Upper lobe of right lung (tissue), 1 donor: ENCODE measurements at places on chromosomes 1 and 21. TPM values are rescaled to one million over a fixed set of nuclear protein-coding genes. Genes with fewer than 3 reads are reported as not detected.

Gene KRTAP19-3
- not detected for total RNA-seq

- no peak for DNase-seq
- H3K4me3 ChIP-seq, result no peak overlapping the region
- H3K4me1 ChIP-seq, result no peaks in the 10 kb centered on the region
- H3K27ac ChIP-seq, result no peak overlapping the region
- no peaks in the 10 kb centered on the region for H3K27me3 ChIP-seq
Observed at GRCh38 chr1:61352845-61353435, 270.6 kb downstream of the NFIA start.

- H3K4me3 ChIP-seq, result no peak overlapping the region
- no peaks in the 10 kb centered on the region for H3K4me1 ChIP-seq
- no peaks in the 10 kb centered on the region for H3K36me3 ChIP-seq
- no peak for DNase-seq
- H3K27me3 ChIP-seq, result no peaks in the 10 kb centered on the region
Observed at GRCh38 chr1:199083680-199084079, 444.8 kb downstream of the PTPRC start.

DNA sequence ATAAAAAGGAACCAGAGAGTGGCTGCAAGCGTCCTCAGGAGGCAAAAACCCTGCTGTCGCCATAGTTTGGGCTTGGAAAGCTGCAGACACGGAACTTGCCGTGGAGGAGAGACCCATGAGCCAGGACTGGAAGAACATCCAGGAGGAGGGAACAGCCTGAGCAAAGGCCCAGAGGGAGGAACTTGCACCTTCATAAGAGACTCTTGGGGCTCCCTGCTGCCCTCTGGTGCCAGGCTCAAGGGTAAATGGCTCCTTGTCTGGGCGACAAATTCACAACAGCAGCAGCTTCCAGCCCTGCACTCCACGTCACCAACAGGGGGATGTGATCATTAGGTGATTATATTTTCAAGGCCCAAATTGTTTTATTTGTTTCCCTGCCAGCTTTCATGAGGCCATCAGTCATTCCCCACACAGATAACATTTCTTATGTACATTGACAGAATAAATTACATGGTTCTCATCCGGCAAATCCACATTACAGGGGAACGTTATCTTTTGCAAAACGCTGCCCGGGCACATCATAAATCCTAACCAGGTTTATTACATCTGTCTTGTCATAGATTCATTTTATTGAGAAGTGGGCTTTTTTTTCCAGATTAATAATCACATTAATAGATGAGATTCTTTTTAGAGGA, 143.0 kb upstream of the GRIK3 start:
- DNase-seq, result no peak
- H3K4me1 ChIP-seq, result no peaks in the 10 kb centered on the region
- no peak overlapping the region for H3K27ac ChIP-seq
- H3K4me3 ChIP-seq, result no peak overlapping the region

DNA sequence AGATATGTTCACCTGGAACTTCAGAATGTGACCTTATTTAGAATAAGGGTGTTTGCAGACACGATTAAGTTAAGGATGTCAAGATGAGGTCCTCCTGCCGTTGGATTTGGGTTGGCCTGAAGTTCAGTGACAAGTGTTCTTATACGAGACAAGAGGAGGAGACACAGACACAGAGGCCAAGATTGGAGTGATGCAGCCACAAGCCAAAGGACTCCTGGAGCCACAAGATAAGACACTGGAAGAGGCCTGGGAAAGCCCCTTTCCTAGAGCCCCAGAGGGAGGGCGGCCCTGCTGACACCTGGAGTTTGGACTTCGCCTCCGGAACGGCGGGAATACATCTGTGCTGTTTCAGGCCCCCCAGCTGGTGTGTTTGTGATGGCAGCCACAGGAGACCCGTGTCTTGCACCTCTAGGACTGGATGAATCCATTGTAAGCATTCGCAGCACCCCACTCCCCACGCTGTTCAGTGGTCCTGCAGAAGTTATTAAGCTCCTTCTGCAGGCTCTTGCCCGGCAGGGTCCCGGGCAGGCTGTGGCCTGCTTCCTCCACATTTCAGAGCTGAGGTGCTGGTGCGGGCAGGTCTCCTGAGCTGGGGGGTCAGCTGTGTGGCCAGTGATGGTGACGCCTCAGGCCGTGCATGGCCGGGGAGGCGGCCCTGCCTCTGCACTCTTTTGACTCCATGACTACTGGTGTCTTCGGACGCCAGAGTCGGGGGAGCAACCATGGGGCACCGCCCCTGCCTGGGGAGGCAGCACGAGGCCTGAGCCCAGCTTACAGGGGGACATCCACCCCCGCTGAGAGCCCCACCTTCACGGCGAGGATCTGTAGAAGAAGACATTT, 34.6 kb downstream of the UMODL1 start:
- no peaks in the 10 kb centered on the region for H3K36me3 ChIP-seq
- H3K4me3 ChIP-seq, result no peak overlapping the region
- H3K27ac ChIP-seq, result no peak overlapping the region
- no peaks in the 10 kb centered on the region for H3K27me3 ChIP-seq

DNA sequence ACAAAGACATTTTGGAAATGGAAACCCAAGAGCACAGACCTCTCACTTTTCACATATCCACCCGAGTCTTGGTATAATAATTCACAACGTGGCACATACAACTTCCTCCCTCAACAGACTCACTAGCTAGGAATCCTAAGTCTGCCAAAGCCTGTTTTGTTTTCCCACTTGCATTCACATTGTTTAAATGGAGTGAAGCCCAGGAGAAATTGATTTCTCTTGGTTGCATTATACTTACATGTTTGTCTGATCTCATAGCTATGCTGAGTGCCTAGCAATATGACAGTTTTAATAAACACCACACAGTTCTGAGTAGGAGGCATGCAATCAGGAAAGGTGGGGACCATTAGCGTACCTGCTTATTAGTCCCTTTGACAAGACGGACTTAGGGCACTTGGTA, 348.6 kb upstream of the ADGRL4 start:
- no peaks in the 10 kb centered on the region for H3K27me3 ChIP-seq
- no peaks in the 10 kb centered on the region for H3K4me1 ChIP-seq
- no peak overlapping the region for H3K4me3 ChIP-seq
- H3K36me3 ChIP-seq, result no peaks in the 10 kb centered on the region

DNA sequence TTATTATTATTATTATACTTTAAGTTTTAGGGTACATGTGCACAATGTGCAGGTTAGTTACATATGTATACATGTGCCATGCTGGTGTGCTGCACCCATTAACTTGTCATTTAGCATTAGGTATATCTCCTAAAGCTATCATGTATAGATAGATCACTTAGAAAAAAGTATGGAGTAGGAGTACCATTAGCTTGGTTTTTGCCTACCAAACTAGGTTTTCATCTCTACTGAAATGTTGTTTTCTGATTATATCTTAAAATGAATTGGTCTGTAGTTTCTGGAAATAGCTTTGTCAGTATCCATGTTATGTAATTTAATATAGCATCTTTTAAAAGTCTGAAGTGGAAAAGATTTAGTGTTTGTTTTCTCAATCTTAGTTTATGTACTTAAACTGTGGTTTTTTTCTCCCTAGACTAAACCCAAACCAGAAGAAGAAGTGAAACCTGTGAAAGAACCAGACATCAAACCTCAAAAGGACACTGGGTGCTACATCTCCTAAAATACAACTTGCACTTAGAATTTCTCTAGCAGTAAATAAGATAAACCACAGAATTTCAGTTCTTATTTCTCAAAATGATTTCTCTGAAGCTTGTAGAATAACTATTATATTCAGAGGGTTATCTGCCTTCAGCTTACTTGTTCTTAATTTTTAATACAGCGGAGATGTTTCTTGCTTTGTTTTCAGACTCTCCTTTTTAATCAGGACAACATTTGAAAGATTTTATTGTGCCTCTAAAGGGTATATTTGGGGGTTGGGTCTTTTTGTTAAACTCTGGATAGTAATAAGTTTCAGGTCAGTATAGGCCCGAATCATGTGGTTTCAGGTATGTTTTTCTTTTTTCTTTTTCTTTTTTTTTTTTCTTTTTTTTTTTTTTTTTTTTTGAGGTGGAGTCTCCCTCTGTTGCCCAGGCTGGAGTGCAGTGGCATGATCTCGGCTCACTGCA, 4.5 kb upstream of the FAM177B start:
- no peak overlapping the region for H3K4me3 ChIP-seq
- no peak overlapping the region for H3K27ac ChIP-seq
- H3K4me1 ChIP-seq, result no peaks in the 10 kb centered on the region
- no peak for DNase-seq

DNA sequence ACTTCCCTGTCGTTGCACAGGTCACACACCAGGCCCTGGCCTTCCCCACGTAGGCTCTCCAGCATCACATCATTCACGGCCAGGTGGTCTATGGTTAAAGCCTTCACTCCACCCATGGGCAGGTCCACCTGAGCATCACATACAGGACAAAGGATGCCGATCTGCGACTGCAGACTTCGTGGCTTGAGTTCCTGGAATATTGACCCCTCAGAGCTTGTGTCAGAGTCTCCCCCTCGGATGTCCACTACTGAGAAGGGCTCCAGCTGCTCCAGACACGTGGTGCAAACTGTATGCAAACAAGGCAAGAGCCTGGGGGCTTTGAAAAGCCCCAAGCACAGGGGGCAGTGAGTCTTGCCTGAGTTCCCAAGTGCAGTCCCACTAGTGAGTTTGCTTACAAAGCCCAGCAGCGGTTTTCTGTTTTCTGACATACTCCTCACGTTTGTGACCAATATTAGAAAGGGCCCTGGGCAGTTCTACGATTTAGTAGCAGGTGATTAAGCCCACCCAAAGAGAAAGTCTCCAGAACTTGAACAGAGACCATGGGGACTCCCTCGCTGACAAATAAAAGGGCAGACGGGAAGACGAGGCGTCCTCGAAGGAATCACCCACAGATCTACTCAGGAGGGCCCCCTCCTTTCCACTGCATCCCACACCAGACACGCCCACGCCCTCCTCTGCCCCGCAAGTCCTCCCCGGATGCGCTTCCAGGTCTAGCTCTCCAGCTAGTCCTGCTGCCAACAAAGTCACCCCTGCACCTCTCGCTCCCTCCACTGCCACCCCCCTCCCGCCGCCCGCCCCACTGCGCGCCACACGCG, 568 bp downstream of the TRIM45 start:
- H3K4me1 ChIP-seq, result peaks cover 5% of the 10 kb centered on the region
- peak overlapping the region; percentile 88 for H3K4me3 ChIP-seq
- no peaks in the 10 kb centered on the region for H3K36me3 ChIP-seq
- DNase-seq, result no peak
- no peaks in the 10 kb centered on the region for H3K27me3 ChIP-seq

DNA sequence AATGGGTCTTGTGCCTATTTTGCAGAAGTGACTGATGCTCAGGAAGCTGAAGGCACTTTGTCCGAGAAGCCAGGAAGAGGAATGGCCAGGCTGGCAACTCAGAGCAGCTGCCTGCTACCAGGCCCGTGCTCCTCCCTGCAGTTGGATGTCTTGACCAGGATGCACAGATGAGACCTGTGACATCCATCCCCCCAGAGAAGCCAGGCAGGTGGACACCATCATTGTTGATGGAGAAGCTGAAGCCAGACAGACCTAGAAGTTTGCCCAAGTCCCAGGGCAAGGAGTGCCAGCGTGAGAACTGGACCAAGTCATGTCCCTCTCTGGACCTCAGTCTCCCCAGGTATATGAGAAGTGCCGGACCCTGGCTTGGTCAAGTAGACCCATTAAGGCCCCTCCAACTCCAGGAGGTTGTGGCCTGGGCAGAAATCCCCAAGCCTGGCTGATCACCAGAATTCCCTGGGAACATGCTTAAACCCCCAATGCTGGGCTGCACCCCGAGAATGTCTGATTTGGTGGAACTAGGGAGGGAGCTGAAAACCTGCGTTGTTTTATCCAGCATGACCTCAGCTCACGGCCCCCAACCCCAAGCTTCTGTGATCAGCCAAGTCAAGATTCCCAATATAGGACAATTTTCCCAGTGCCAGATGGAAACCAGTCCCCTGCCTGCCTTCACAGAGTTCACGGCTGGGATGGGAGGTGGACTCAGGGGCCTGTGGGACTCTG, 82.4 kb downstream of the CAMK2N1 start:
- no peaks in the 10 kb centered on the region for H3K4me1 ChIP-seq
- no peak overlapping the region for H3K4me3 ChIP-seq
- no peak overlapping the region for H3K27ac ChIP-seq
- no peaks in the 10 kb centered on the region for H3K36me3 ChIP-seq
- H3K27me3 ChIP-seq, result peaks cover 41% of the 10 kb centered on the region

GRCh38 chr1:154983776-154984466, 777 bp downstream of the FLAD1 start:
- no peaks in the 10 kb centered on the region for H3K27me3 ChIP-seq
- DNase-seq, result peak; percentile 58
- peaks cover 16% of the 10 kb centered on the region for H3K4me1 ChIP-seq
- H3K4me3 ChIP-seq, result peak overlapping the region; percentile 92

- peaks cover 15% of the 10 kb centered on the region for H3K4me1 ChIP-seq
- H3K27me3 ChIP-seq, result no peaks in the 10 kb centered on the region
- no peak overlapping the region for H3K4me3 ChIP-seq
- H3K36me3 ChIP-seq, result no peaks in the 10 kb centered on the region
Observed at GRCh38 chr1:235954306-235955283, 87.9 kb upstream of the LYST start.

Gene NUAK2
- total RNA-seq, result 8.8 TPM

DNA sequence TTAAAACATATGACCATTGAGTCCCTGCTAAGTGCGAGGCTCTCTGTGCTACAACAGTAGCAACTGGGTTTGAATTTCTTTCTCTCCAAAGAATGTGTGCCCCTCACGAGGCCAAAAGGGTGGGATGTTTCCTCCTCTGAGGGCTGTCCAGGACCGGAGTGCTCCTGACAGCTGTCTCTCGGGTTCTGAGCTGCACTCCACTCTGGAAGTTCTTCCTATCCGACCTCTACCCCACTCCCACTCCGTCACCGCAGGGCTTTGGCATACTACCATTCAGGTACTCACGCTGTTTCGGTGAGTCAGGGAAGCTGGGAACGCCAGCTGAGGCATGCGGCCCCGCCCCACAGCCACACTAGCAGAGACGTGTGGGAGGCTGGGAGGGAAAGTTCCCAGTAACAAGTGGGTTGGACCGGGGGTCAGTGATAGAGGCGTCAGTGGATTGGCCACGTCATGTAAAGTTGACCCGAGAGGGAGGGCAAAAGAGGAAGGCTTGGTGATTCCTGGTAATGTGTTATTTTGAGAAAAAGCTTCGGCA, 705 bp upstream of the SLC50A1 start:
- peaks cover 1% of the 10 kb centered on the region for H3K27me3 ChIP-seq
- H3K27ac ChIP-seq, result peak overlapping the region; percentile 91
- H3K4me1 ChIP-seq, result peaks cover 45% of the 10 kb centered on the region
- H3K36me3 ChIP-seq, result peaks cover 47% of the 10 kb centered on the region
- peak overlapping the region; percentile 60 for H3K4me3 ChIP-seq

DNA sequence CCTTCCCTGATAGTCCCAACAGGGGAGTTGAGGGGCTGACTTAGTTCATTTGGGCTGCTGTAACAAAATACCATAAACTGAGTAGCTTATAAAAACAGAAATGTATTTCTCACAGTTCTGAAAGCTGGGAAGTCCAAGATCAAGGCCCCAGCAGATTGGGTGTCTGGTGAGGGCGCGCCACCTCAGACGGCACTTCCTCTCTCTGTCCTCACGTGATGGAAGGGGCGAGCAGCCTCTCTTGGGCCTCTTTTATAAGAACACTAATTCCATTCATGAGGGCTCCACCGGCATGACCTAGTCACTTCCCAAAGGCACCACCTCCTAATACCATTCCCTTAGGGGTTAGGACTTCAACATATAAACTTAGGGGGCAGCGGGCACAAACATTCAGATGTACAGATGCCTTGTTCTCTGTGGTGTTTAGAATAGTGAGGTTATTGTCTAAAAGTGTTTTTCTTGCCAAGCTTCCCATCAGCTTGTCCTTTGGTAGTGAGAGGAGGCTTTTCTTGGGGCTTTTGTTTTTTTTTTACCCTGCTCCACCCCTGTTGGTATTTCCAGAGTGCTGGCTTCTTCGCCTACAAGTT, 20.3 kb downstream of the NIPAL3 start:
- no peaks in the 10 kb centered on the region for H3K36me3 ChIP-seq
- no peak overlapping the region for H3K27ac ChIP-seq
- H3K4me1 ChIP-seq, result no peaks in the 10 kb centered on the region
- no peak for DNase-seq

Gene CIART
- 10.6 TPM for total RNA-seq
